ENCODE measurements at places on chromosomes 2 and 18. TPM values are rescaled to one million over a fixed set of nuclear protein-coding genes. Genes with fewer than 3 reads are reported as not detected.

- DNase-seq = no peak
Observed at GRCh38 chr2:171307560-171307959, 126.2 kb downstream of the METTL8 start.

AAK1 gene
- 53.6 TPM for total RNA-seq

DNA sequence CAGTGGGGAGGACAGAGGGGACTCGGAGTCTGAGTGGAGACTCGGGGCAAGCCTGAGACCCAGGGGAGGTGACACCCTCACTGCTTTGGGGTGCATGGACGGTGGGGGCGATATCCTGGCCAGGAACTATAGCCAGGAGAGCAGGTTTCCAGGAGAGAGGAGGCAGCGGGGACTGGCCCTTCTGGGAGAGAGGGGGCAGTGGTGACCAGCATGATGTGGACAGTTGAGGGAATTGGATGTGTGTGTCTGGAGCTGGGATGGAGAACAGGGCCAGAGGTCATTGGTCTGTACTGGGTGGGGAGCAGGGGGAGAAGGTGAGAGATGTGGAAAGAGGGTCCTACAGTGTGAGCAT lies 63.6 kb downstream of the ACKR3 start:
- no peak for DNase-seq

GRCh38 chr2:28601616-28602015 lies 105.8 kb downstream of the PLB1 start:
- no peak for DNase-seq

GRCh38 chr18:79525556-79526467 lies 130.1 kb downstream of the NFATC1 start:
- peak; percentile 49 for DNase-seq

DNA sequence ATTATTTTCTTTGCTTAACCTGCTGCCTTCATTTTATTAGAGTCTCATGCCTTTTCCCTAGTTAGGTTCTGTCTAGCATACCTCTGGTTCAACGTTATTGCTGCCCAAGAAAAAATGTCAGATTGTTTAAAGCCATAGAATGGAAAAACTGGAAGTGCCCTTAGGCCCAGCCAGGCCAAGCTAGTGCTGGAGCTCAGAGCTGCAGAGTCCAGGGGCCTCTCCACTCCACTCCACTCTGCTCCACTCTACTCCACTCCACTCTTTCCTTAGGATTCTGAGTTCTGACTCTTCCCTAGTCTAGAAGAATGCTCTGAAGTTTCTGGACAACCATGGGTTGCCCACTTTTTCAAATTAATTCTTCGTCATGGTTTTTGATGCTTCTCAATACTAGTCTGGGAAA lies 155.6 kb downstream of the SETBP1 start:
- no peak for DNase-seq

DNA sequence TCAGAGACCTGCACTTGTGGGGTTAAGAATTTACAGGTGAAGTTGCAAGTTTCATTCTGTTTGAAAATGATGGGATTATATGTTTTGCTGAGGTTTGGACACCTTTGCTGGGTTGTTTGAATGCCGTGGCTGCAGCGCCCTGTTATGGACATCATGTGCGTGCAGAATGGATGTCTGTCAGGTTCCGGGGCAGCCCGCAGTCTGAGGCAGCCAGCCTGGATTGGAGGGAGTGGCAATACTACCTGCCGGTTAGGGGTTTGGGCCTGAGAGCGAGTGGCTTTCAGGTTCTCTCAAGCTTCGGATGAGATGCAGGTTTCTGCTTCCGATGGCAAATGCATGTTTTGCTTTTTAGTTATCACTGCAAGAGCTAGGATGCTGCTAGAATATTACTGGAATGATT lies 1.1 kb downstream of the CASP8 start:
- no peak for DNase-seq

GRCh38 chr2:20615068-20615465 lies 35.8 kb downstream of the HS1BP3 start:
- DNase-seq = no peak

DNA sequence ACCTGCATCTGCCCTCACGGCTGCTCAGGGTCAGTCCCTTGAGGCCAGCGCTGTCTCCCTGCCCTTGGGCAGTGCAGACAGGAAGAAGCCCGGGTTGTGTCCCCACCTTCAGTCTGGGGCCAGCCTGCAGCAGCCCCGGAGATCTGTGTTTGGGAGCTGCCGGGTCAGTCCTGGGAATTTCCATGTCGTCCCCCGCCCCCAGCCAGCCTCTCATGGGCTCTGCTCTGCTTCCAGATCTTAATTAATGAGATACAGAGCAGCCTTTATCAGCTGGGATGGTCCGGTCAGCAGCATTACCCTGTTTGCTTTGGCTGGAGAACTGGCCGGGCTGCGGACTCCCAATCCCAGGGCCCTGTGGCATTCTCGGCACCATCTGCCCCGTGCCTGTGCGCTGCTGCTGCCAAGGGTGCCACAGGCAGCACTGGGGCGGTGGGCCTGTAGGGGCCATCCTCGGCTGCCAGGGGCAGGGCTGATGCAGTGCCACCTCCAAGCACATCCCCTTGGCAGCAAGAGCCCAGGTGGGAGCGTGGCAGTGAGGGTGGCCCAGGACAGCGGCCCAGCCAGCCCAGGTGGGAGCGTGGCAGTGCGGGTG lies 2.4 kb downstream of the BOK start:
- peak; percentile 57 for DNase-seq

GRCh38 chr18:49008156-49008555 lies 57.4 kb upstream of the SMAD7 start:
- no peak for DNase-seq

GRCh38 chr2:54591551-54591950 lies 131.9 kb upstream of the EML6 start:
- DNase-seq = no peak

DNA sequence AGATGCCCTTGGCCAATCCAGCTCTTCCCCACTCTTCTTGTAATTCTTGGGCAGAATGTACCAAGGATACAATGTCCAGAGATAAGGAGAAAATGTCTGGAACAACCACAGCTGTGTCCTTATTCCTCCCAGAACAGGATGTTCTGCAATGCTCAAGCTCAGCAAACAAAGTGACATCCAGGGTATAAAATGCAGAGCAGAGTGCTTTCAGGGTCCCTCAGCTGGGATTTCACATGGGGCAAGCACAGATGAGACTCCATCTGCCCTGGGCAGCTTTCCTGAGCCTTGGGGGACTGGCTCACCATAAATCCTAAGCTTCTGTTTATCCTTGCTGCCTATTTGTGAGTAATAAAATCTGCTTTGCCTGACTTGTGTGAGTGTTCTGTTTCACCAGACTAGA lies 127.4 kb downstream of the VAPA start:
- DNase-seq = peak; percentile 80

GRCh38 chr2:190417045-190417842 lies 9.1 kb downstream of the MFSD6 start:
- DNase-seq = no peak

HOXD4 gene
- total RNA-seq = 6.2 TPM

- DNase-seq = no peak
Observed at GRCh38 chr2:201049455-201049854, 22.0 kb downstream of the HYCC2 start.

CCDC74B gene
- 3.3 TPM for total RNA-seq

DNA sequence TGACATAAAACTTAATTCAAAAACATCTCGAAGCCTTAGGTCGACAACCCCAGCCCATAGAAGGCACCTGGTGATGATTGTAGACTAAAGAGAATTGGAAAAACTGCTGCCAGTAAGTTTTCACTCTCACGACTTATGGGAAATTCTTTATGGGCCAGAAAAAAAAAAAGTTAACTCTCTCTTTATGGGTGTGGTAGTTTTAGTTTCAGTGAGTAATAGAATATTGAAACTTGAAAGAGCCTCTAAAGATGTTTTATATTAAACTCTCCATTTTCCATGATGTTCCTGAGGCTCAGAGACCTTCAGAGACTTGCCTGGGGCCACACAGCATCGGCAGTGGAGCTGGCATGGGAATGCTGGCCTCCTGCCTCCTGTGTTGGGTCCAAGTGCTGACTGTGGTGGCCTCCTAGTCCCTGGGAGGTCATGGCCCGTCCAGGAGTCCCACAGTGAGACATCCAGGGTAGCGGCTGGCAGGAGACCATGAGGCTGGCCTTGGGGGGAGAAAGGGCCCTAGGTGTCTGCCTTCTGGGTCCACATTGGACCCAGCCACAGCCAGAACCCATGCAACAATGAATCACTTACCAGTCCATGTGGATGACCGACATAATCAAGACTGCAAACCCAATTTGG lies 158.9 kb downstream of the SEPTIN10 start:
- no peak for DNase-seq

MARCHF4 gene
- 0.05 TPM for total RNA-seq

- DNase-seq = no peak
Observed at GRCh38 chr18:23059541-23060465, 75.5 kb upstream of the CABLES1 start.

DNA sequence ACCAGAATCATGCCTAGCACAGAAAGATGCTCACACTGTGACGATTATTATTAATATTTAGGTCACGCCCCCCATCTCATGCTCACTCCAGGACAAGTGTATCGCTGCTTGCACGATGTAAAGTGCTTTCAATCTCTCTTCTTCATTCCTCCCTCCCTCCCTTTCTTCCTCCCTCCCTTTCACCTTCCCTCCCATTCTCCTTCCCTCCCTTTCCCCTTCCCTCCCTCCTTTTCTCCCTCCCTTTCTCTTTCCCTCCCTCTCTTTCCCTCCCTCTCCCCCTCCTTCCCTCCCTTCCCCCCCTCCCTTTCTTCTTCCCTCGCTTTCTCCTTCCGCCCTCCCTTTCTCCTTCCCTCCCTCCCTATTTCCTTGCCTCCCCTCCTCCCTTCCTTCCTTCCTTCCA lies 19.6 kb downstream of the TGOLN2 start:
- no peak for DNase-seq

- no peak for DNase-seq
Observed at GRCh38 chr2:95383635-95384027, 18.9 kb upstream of the FAHD2A start.

DES gene
- total RNA-seq = 184 TPM

DNA sequence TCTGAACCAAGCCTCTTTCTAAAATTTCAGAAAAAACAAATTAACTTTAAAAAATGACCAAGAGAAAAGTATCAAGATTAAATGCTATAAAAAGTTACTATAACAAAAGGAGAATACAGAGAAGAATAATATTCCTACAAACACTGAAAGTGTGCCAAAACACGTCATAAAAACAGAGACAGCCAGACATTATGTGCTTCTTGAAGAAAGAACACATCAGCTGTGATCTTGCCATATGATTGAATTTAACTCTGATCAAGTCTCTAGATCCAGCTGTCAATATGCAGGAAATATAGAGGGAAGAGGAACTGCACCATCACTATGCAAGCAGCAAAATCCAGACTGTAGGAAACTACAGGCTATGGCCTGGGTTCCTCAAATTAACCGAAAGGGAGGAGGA lies 33.7 kb upstream of the COL5A2 start:
- no peak for DNase-seq

GRCh38 chr2:229118336-229118735 lies 152.8 kb downstream of the PID1 start:
- DNase-seq = no peak

FAM237A gene
- total RNA-seq = not detected

CCDC74A gene
- 81.5 TPM for total RNA-seq

DSG2 gene
- 30.6 TPM for total RNA-seq

RPIA gene
- total RNA-seq = 19.3 TPM

- DNase-seq = no peak
Observed at GRCh38 chr18:73235491-73235890, 367.7 kb upstream of the NETO1 start.

DNA sequence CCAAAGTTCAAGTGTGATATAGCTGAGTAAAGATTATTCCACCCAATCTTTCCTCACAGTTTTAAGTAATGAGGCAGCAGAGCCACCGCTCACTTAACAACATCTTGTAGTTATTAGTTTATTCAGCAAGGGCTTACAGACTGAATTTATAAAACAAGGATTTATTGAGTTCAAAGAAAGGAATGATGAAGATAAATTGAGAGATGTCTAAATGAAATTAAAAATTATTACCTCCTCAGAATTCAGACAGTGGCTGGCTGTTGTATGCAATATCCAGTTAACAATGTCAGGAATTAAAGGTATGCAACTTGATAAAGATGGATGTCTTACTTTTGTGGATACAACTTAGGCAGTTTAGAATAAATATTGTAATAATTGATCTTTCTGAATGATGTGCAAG lies 927.3 kb upstream of the CDH2 start:
- no peak for DNase-seq

GRCh38 chr18:49819823-49820671 lies 6.7 kb upstream of the ACAA2 start:
- no peak for DNase-seq

GRCh38 chr2:155997538-155997937 lies 335.0 kb downstream of the NR4A2 start:
- DNase-seq = no peak

DNA sequence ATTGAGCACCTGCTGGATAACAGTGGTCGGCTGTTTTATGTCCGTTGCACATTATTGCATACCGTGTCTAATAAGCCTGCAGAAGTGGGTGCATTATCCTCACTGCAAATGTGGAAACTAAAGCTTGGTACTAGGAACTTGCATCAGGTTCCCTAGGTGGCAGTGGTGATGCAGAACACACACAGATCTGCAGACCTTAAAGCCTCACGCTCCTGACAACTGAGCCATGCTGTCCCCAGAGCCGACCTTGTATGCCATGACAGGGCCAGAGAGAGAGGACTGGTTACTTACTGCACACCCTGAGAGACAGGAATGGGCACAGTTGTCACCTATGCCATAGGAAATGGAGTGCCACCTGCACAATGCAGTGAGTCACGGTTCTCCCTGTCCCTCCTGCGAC lies 151.8 kb downstream of the SH3RF3 start:
- no peak for DNase-seq

- DNase-seq = no peak
Observed at GRCh38 chr18:73893880-73894279, 253.8 kb downstream of the FBXO15 start.

- no peak for DNase-seq
Observed at GRCh38 chr2:105880637-105881036, 135.9 kb downstream of the NCK2 start.

SDC1 gene
- 9.1 TPM for total RNA-seq

DNA sequence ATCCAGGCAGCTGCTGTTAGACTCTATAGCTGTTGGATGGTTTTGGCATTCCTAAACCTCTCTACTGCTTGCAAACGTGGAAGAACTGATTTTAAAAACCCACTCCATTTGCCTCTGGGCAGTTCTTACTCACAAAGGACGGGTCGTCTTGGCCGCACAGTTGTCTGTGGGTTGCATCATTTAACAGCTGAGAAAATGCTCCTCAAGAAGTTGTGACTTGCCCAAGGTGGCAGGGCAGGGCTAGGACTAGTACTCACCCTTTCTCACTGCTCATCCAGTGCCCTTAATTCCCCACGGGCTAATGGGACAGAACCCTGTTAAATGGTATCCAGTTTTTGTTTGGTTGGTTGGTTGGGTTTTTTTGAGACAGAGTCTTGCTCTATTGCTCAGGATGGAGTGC lies 997 bp upstream of the DRC1 start:
- DNase-seq = no peak
